ENCODE measurements at places on chromosomes 2 and 18.

DNA sequence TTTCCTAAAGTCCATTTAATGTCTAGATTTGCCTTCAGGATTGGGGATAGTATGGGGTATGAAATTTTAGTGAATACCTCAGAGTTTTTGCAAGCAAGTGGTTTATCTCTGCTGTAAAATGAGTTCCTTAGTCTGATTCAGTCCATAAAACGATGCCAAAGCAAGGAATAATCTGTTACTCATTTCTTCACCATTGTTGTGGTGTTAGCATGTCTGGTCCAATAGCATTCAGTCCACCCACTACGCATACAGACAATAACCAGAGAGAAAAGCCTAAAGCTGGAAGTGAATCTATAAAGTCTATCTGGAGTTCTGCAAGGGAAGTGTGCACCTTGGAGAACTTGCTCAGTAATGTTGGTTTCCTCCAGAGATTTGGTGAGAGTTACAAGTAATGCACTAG, 12.9 kb upstream of the DPP4 start:
- no peak for DNase-seq

DNA sequence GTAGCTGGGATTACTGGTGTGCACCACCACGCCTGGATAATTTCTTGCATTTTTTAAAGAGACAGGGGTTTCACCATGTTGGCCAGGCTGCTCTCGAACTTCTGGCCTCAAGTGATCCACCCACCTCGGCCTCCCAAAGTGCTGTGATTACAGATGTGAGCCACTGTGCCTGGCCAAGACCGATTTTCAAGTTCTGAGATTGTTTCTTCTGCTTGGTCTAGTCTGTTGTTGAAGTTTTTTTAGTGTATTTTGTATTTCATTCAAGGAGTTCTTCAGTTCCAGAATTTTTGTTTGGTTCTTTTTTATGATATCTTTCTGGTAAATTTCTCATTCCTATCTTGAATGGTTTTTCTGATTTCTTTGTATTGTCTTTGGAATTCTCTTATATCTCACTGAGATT, 96.4 kb downstream of the ANKRD12 start:
- DNase-seq = no peak

DNA sequence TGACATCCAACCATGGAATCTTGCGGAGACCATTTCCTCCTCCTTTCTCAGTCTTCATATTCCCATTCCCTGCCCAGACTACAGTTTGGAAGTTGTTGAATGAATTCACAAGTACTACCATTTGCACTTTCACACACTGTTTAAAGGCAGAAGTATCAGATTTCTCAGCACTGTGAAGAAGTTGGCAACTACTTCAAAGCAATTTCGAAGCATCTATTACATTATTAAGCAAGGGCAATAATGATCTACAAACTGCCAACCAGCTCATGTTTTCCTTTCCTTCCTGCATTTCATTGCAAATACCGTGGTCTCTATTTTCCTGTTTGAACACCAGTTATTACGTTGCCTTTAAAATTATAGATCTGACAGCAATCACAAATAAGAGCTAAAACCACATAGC, 105.5 kb downstream of the IRS1 start:
- no peak for DNase-seq

DNA sequence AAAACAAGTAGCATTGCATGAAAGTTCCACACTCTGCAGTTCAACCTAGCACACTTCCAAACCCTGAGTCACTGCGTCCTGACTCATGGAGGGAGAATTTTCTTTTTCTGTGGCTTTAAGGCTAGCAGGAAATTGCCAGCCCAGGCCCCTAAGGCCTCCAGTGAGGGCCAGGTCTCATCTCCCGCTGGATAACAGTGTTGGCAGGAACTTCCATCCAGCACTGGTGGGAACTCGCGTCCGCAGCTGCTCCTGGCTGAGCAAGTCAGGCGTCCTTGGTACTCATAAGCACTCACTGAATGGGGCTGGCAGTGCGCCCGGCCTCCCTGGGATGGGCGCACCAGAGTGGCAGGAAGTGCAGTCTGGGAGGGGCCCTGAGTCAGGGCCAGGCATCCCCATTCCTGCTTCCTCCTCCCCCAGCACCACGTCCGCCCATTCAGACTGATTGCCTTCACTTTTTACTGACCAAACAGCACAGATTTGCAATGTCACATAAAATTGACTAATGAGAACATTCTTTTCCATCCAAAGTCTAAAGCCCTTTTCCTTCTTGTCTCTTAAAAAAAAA, 14.3 kb downstream of the MALL start:
- DNase-seq = no peak

DNA sequence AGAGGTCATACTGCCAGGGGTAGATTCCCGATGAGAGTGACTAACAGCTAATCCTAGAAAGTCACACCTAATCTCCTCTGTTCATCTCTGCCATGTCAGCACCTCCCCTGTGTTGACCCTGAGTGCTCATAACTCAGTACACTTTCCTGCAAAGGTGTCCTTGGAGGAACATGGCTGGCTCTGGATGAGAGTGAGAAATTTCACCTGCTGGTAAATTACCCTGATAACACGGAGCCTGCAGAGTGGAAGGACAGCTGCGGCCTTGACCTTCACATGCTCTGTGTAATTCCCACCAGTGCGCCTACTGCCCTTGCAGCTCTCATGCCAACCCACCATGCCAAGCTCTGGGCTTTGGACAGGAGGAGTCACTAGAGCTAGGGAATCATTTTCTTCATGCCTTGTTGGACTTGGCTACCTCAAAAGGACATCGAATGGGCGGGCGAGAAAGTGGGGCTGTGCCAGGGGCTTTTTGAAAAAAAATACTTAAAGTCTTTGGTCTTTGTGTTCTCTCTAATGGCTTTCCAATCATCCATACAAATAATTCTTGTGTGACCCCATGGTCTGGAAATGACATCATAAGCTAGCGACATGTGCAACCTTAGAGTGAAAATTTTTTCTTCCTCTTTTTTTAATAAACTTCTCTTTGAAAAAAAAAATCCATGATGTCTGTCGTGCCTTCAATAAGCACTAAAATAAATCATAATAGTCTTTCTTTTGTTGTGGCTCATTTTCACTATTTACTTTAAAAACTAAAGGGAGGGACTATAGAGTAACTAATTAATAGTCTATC, 319.9 kb downstream of the MYCN start:
- DNase-seq = no peak

GRCh38 chr2:238155761-238156694, 2.7 kb upstream of the ERFE start:
- DNase-seq = no peak

DNA sequence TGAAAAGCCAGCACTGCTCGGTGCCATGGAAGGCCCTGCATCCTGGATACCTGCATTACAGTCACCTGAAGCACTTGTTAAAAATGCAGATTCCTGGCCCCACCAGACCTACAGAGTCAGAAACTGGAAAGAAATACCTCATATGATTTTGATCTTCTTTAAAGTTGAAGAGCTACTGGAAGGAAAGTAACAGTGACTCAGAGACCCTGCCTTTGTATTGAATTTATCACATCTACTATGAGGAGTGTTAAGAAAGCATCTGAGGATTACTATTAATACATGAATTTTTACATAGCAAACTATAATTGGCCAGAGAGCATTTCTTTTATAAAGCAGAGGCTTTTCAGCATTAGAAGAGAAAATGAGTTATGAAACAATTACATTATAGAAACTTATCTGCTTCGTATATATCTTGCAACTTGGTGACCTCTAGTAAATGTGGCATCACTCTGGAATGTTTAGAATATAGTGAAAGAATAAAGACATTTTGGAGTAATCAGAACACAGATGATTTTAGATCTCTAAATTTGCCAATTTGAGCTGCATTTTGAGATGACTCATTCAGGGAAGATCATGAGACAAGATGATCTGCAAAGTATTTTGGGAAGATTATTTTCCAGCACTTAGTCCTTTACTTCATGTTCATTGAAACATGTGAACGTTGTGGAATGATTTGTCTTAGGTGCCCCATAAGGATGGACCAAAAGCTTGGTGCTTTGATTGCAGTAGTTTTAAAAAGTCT, 12.2 kb downstream of the PTPRM start:
- DNase-seq = no peak

DNA sequence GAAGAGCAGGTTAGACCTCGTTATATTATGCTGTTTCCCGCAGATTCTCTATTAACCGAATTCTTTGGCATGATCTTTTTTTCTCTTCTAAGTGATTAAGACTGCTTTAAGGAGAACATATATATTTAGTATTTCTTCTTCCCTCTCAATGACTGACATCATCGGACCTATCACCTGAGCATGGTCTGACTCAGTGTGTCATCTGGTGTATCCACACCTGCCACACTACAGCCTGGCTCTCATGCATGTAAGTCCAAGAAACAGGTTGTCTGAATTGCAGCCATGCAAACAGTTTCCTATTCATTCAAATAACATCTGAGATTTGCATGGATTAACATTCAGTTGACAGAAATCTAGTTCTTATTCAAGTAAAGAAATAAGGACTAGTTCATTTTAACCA, 55.1 kb upstream of the CWC22 start:
- DNase-seq = no peak

DNA sequence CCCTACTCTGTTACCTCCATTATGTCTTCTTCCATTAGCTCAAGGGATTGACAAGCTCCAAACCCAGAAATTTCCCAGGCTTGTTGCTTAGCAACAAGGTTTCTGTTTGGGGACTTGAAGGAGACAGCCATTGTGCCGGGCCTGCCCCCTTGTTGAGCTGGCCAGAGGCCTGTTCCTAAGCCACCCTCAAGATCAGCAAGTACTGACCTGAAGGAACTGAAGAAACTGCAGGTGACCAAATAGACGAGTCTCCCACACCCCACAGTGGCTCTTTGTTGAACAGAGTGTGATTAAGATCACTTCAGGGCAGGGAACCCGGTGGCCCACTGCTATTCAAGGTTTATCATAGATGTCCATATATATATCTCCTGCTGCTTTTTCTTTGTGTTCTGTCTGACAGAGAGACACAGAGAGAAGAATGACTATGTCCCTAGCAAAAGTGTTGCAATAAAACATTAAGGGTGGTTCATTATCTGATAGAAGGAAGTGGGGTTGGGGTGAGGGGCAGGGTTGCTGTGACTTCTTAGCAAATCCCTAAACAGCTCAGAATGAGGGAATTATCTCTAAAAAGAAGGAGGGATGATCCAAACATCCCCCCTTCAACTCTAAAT, 69.2 kb downstream of the RNF144A start:
- no peak for DNase-seq

DNA sequence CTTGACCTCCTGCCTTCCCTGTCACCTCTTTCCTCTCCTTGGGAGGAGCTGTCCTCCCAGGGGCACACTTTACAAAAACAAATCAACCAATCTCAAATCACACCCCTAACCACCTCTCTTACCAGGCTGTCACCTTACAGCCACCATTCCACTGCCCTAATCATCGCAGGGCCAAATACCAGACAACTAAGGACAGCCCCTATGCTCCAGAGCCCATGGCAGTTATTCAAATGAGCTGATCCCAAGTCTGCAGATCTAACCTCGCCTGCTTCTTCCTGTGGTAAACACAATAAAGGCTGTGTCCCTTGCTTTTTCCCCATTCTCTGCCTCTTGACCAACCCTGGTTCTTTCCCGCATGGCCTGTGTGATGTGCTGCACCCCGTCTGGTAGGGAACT, 154.2 kb upstream of the CNTNAP5 start:
- DNase-seq = no peak

DNA sequence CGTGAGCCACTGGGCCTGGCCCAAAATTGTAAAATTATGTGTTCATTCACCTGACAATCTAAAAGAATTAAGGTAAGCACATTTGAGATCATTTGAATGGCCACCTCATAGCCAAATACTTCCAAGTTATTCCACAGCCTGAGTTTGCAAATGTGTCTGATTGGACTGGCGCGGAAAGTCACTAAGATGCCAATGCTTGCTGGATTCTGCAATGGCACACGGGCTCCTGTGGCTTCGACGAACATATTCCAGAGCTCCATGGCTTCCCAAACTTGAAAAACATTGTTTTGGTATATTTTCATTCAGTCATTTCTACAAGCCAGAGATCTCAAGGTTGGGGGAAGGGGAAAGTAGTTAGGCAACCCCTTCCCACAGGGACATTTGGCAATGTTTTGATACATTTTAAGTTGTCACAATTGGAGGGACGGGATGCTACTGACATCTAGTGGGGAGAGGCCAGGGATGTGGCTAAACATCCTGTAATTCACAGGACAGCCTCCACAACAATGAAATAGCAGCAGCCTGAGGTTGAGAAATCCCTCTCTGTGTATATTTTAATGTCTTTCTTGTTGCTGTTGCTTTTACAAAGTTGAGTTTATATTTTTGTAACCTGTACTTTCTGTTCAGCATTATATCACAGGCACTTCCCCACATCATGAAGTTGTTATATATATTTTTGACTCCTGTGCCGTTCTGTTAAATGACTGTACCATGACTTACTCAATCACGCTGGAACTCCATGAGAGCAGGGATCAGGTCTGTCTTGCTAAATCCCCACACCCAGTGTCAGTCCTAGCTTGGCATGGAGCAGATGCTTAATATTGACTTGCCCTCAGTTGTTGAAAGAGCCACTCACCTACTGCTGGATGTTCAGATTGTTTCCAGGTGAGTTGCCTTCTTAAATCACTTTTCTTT, 56.9 kb downstream of the COL4A4 start:
- no peak for DNase-seq

GRCh38 chr2:21730141-21730540, 606.4 kb downstream of the TDRD15 start:
- no peak for DNase-seq

- no peak for DNase-seq
Measured at GRCh38 chr2:222919841-222920526, 59.1 kb downstream of the ACSL3 start.

- no peak for DNase-seq
Measured at GRCh38 chr18:65628390-65628789, 122.4 kb upstream of the CDH7 start.

GRCh38 chr2:72990695-72991438, 73.5 kb downstream of the EMX1 start:
- DNase-seq = no peak

DNA sequence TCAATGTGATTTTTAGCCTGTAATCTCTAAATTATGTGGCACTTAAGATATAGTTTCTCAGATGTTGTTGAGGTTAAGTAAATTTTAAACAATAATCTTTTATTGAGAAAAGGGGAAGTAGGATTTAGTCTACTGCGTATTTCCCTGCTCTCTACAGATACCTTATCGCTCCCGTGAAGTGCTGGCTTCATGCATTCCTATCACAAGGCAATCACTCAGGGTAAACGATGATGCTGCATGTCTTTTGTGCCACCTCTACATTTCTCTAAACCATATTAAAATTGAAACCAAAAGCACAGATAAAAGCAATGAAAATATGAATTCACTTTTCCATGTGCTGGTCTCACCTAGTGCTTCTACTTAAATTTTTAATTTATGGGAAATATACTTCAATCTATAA, 14.4 kb upstream of the RPE start:
- no peak for DNase-seq

- no peak for DNase-seq
Measured at GRCh38 chr2:62539606-62540407, 33.8 kb upstream of the TMEM17 start.
